Mesenteric fat pad (tissue), 1 donor: ENCODE measurements at places on chromosomes 13 and 19. TPM values are rescaled to one million over a fixed set of nuclear protein-coding genes. Genes with fewer than 3 reads are reported as not detected.

The DAND5 gene
- total RNA-seq = not detected

The PGLYRP1 gene
- 1.6 TPM for total RNA-seq

The CPB2 gene
- total RNA-seq = not detected

The SHISA7 gene
- not detected for total RNA-seq

The PRR22 gene
- 1.5 TPM for total RNA-seq
